Activated T-helper 1 cell treated with anti-CD3 and anti-CD28 coated beads, Interleukin-2, amount 50 U/mL, for 16 hours (primary cell): ENCODE measurements at places on chromosomes 4 and X.

DNA sequence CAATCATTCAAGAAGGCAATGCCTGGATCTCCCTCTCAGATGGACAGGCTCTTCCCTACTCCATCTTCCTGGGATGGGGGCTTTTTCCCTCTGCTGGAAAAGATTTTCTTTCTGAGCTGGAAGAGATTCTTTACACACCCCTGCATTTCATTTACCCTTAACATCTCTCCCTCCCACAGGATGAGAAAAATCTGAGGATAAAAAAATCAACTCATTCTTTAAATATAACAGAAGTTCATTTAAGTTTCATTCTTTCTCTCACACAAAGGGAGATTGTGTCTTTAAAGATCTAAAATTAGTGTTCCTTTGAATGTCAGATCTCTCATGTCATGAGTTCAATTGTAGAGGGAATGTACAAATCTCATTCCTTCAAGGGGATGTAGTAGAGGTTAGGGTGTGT, 109.0 kb downstream of the ZNF518B start:
- DNase-seq = no peak

DNA sequence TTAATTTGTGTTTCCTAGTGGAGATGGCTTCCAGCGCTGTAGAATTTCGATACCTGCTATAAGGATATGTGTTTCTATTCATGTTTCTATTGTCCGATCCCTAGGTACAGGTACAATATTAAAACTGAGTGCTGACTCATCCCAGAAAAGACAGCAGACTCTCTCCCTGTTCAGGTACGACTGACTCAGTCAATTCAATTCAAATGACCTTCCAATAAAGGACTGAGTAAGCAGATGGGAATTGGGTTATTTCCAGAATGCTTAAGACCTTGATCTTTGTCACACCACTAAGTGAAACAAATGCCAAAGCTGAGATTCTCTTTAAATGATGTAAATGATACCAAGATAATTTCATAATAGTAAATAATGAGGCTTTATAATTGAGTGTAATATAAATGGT, 1596.9 kb downstream of the RPA4 start:
- no peak for DNase-seq

- DNase-seq = no peak
These were observed 37.6 kb downstream of the KIT start for GRCh38 chr4:54695337-54695736.

DNA sequence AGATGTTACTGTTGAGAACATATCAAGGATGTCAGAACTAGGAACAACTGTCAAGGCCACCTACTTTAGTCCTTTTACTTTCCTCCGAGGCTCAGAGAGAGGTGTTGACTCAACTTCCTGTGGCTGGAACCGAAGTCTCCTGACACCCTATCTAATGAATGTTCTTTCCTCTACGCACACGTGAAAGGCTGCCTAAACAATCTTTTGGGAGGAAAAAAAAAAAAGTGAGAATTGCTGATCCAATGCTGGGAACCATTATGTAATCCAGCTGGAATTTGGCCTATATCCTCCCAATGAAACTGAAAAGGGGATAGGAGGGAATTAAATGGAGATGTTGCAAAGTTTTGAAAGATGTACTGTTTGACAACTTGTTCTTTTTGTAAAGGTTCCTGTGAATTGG, 8.3 kb upstream of the MAP7D3 start:
- DNase-seq = no peak

DNA sequence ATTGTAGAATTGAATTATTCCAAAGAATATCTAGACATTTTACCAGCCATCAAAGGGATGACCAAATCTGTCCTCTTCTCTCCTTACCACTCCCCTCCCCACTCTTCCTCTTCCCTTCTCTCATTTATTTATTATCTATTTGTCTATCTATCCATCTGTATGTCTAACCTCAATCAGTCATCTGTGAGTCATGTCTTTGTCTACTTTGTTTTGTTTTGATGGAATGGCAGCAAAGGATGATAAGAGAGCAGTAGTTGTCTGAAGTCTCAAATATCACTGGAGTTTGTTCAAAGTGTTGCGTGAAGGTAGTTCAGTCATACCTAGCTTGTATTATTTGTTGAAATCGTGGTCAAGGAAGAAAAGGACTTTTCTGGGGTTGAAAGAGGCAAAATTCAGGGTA, 34.7 kb upstream of the PGRMC2 start:
- no peak for DNase-seq

DNA sequence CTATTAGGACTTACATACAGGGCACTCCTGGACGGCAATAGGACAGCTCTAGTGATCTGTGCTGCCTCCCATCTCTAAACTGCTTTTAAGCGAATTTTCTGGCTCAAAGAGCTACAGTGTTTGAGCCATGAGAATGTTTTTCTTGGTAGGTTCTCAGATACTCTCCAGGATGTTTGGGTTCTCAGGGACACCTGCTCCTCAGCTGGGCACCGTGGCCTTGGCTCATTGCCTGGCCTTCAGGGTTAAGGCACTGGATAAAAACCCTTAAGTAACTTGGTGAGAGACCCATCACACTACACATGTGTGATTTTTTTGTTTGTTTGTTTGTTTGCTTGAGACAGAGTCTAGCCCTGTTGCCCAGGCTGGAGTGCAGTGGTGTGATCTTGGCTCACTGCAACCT, 38.5 kb upstream of the HERC5 start:
- DNase-seq = no peak
